ENCODE measurements at places on chromosomes 5 and 9. TPM values are rescaled to one million over a fixed set of nuclear protein-coding genes. Genes with fewer than 3 reads are reported as not detected.

The TMEFF1 gene
- 9.1 TPM for total RNA-seq

The IL5 gene
- total RNA-seq: not detected

The GALNT10 gene
- total RNA-seq: 66.2 TPM

The LCN12 gene
- not detected for total RNA-seq

The SAXO1 gene
- under 0.01 TPM for total RNA-seq

The C7 gene
- not detected for total RNA-seq

The TRIM14 gene
- 10.9 TPM for total RNA-seq

The ORM1 gene
- total RNA-seq: not detected

The RASGEF1C gene
- total RNA-seq: not detected

The HAVCR1 gene
- not detected for total RNA-seq

The PRDM9 gene
- not detected for total RNA-seq

The SLC22A4 gene
- 13.5 TPM for total RNA-seq

The IL11RA gene
- total RNA-seq: 86.6 TPM

The DNAJC18 gene
- 8.3 TPM for total RNA-seq

The CEL gene
- under 0.01 TPM for total RNA-seq

The IL31RA gene
- total RNA-seq: 14.0 TPM

The CDC20B gene
- total RNA-seq: under 0.01 TPM

The IL3 gene
- total RNA-seq: not detected

The TAF11L5 gene
- not detected for total RNA-seq

The PAEP gene
- total RNA-seq: not detected

The GMCL2 gene
- total RNA-seq: not detected

The LRRC14B gene
- total RNA-seq: not detected

The TEK gene
- 0.73 TPM for total RNA-seq

The ADAMTS19 gene
- under 0.01 TPM for total RNA-seq

The RCL1 gene
- total RNA-seq: 10.9 TPM

The FOXD4 gene
- 0.16 TPM for total RNA-seq

The MYMK gene
- not detected for total RNA-seq
